K562 (cell line): ENCODE measurements at places on chromosomes 3 and 15. TPM values are rescaled to one million over a fixed set of nuclear protein-coding genes. Genes with fewer than 3 reads are reported as not detected.

DNA sequence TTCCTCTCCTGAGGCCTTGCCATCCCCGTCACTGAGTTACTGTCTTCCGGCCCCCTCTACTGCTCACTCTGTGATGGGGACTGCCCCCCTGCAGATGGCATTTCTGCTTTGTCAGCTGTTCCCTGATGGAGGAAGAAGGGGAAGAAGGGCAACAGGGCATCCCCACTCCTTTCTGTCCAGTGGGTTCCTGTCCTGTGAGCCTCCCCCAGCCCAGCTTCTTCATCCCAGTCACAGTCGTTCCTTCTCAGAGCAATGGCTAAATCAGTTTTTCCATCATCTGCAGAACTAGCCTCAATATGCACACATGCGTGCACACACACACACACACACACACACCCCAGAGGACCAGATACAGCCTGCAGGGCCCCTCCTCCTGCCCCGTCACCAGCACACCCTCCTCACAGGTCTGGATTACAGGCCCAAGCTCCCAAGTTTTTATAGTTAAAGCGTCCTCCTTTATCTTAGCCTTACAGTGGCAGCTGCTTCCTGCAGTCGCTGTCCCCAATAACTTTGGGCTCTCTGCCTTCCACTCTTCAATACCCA lies 21.4 kb downstream of the ALDH1L1 start:
- no peak for DNase-seq
- peaks cover 5% of the 10 kb centered on the region for H3K4me1 ChIP-seq
- H3K4me3 ChIP-seq: no peak overlapping the region
- no peak overlapping the region for H3K27ac ChIP-seq

DNA sequence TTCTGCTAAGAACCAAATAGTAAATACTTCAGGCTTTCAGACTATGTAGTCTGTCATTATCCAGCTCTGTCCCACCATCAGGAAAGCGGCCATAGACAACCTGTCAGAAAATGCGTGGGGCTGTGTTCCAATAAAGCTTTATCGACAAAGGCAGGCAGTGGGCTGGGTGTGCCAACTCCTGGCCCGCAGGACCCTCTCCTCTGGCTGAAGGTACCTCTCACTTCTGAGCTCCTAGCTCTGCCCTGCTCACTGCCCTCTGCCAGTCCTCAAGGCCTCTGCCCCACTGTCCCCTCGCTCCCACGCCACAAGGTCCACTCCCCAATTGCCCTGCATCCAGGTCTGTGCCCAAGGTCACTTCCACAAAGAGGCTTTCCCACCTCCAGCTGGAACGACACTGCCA lies 20.0 kb downstream of the SSUH2 start:
- no peak for DNase-seq
- peaks cover 11% of the 10 kb centered on the region; the same call in 2 of the 3 replicates for H3K4me1 ChIP-seq
- no peak overlapping the region for H3K27ac ChIP-seq
- H3K4me3 ChIP-seq: no peak overlapping the region
- H3K27me3 ChIP-seq: no peaks in the 10 kb centered on the region
- H3K36me3 ChIP-seq: no peaks in the 10 kb centered on the region

DNA sequence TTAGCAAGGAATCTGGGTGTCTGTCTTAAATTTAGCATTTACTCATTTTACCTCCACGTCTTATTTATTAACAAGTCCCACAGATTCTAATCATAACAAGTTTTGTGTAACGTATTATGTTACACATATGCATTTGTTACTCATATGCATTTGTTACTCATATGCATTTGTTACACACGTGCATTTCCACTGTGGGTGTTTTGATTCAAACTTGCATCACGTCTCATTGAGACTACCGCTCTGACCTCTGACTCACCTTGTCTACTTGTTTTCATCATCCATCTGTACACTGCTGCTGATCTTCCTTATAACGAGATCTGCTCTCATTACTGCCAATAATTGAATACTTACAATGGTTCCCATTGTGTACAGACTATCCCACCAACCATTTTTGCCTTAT lies 1141.4 kb downstream of the TBL1XR1 start:
- H3K36me3 ChIP-seq: no peaks in the 10 kb centered on the region
- no peaks in the 10 kb centered on the region for H3K27me3 ChIP-seq
- H3K4me3 ChIP-seq: no peak overlapping the region
- H3K4me1 ChIP-seq: no peaks in the 10 kb centered on the region
- no peak overlapping the region for H3K27ac ChIP-seq

DNA sequence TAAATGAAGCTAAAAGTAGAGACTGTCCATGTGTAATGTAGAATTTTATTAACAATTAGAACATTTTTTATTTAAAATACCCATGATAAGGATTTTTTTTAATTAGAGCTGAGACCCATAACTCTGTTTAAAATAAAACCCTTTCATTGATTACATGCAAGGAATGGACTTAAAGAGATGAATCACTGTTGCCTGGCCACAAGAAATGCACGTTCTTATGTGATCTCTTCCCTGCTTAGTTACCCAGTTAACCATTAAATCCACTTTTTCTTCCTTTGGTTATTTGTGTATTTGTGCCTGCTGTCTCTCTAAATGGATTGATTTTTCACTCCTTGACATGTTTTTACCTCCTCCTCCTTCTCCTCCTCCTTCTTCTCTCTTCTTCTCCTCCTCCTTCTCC lies 83.3 kb upstream of the SLITRK3 start:
- H3K27me3 ChIP-seq: no peaks in the 10 kb centered on the region
- DNase-seq: no peak
- H3K36me3 ChIP-seq: no peaks in the 10 kb centered on the region
- no peak overlapping the region for H3K4me3 ChIP-seq

DNA sequence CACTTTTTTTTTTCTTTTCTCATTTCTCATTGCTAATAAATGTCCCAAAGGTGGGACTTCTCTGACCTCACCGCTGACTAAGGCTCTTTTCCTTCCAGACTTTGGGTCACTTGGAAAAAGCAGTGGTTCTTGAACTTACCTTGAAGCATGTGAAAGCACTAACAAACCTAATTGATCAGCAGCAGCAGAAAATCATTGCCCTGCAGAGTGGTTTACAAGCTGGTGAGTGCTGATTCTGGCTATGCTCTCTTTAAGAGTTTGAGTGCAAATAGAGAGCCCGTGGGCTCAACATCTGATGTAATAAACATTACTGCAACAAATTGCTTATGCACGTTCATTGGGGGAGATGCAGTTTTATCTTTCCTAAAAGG lies 2.0 kb downstream of the BHLHE40 start:
- peaks cover 52% of the 10 kb centered on the region for H3K36me3 ChIP-seq
- DNase-seq: no peak
- no peaks in the 10 kb centered on the region for H3K27me3 ChIP-seq
- H3K27ac ChIP-seq: peak overlapping the region; percentile 78
- peaks cover 51% of the 10 kb centered on the region for H3K4me1 ChIP-seq

- no peak overlapping the region for H3K4me3 ChIP-seq
- no peak for DNase-seq
- no peaks in the 10 kb centered on the region for H3K36me3 ChIP-seq
- peaks cover 5% of the 10 kb centered on the region; the same call in 1 of the 2 replicates for H3K4me1 ChIP-seq
- H3K27me3 ChIP-seq: no peaks in the 10 kb centered on the region
- H3K27ac ChIP-seq: no peak overlapping the region
These were observed 91.8 kb downstream of the DNAJB8 start for GRCh38 chr3:128374746-128375445.

GRCh38 chr3:129014148-129014547 lies 13.0 kb downstream of the EFCC1 start:
- no peak overlapping the region for H3K27ac ChIP-seq
- H3K4me1 ChIP-seq: peaks cover 36% of the 10 kb centered on the region
- no peak overlapping the region for H3K4me3 ChIP-seq
- no peak for DNase-seq
- H3K27me3 ChIP-seq: no peaks in the 10 kb centered on the region

- no peak overlapping the region for H3K4me3 ChIP-seq
- H3K27ac ChIP-seq: no peak overlapping the region
- DNase-seq: no peak
- H3K27me3 ChIP-seq: no peaks in the 10 kb centered on the region
- H3K36me3 ChIP-seq: no peaks in the 10 kb centered on the region
- no peaks in the 10 kb centered on the region for H3K4me1 ChIP-seq
These were observed 119.6 kb downstream of the ABI3BP start for GRCh38 chr3:100873611-100874010.

GRCh38 chr3:145188079-145188770 lies 972.8 kb downstream of the PLOD2 start:
- DNase-seq: no peak
- no peaks in the 10 kb centered on the region for H3K4me1 ChIP-seq
- no peaks in the 10 kb centered on the region for H3K27me3 ChIP-seq
- no peak overlapping the region for H3K27ac ChIP-seq

DNA sequence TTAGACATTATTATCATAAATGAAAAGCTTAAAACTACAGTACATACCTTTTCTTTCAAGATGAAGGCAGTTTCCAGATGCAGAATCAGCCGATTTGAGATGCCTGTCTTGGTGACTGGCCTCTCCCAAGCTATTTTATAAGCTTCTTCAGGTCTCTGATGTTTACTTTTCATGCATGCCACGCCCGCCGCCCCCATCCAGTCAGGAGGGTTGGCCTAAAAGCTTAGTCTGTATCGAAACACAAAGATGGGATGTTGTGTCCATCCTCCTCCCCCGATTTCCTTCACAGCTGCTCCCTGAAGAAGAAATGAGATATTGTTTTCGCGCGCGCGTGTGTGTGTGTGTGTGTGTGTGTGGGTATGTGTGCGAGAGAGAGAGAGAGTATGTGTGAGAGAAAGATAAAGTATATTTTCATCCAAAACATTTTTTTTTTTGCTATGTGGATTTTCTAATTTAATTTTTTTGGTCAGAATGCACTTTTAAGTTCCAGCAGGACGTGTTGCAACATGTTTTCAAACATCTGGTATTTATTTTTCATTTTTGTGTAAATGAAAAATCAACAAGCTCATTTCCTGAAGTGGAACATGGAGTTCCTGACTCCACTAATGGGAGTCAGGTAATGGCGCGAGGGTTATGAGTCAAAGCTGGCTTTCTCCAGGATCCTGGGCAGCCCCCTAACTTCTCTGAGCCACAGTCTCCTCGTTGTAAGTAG lies at the start of gene APOD:
Gene APOD, minus strand, starts transcription at position 110 of the 712 bp plus-strand sequence. CDS start 4,479 bp downstream, outside the sequence.
- H3K36me3 ChIP-seq: no peaks in the 10 kb centered on the region
- peaks cover under 1% of the 10 kb centered on the region; the same call in 1 of the 2 replicates for H3K4me1 ChIP-seq
- H3K4me3 ChIP-seq: no peak within 1 kb of the TSS
- H3K27me3 ChIP-seq: peaks cover 13% of the 10 kb centered on the region; the same call in 1 of the 3 replicates
- peak within 1 kb of the TSS; percentile 65; the same call in 1 of the 3 replicates for H3K27ac ChIP-seq

- H3K36me3 ChIP-seq: peaks cover 2% of the 10 kb centered on the region; the same call in 2 of the 3 replicates
- H3K4me1 ChIP-seq: no peaks in the 10 kb centered on the region
- H3K4me3 ChIP-seq: no peak overlapping the region
- no peak for DNase-seq
These were observed 49.8 kb downstream of the SGO1 start for GRCh38 chr3:20136231-20136630.

- no peak overlapping the region for H3K4me3 ChIP-seq
- no peaks in the 10 kb centered on the region for H3K4me1 ChIP-seq
- H3K36me3 ChIP-seq: no peaks in the 10 kb centered on the region
- no peak overlapping the region for H3K27ac ChIP-seq
These were observed 186.9 kb downstream of the PDZRN3 start for GRCh38 chr3:73437828-73438227.

DNA sequence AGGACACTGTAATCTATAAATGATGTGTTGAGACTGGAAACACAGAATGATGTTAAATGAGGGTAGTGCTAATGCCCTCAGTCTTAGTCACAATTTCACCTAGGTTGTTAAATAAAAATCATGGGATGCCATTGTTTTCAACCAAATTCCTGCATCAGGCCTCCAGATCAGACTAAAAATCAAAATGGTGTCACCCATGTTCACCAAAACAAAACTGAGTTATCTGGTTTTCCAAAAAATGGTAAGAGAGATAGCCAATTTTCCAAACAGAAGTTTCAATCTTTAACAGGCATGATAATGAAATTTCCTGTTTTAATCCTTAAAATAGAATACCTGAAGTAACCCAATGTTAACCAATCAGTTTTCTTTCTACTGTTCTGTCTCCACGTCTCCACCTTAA lies 2.2 kb upstream of the PIAS1 start:
- H3K36me3 ChIP-seq: no peaks in the 10 kb centered on the region
- H3K27me3 ChIP-seq: no peaks in the 10 kb centered on the region
- no peak for DNase-seq
- H3K4me1 ChIP-seq: peaks cover 14% of the 10 kb centered on the region; the same call in 2 of the 3 replicates
- no peak overlapping the region for H3K27ac ChIP-seq
- no peak overlapping the region for H3K4me3 ChIP-seq

DNA sequence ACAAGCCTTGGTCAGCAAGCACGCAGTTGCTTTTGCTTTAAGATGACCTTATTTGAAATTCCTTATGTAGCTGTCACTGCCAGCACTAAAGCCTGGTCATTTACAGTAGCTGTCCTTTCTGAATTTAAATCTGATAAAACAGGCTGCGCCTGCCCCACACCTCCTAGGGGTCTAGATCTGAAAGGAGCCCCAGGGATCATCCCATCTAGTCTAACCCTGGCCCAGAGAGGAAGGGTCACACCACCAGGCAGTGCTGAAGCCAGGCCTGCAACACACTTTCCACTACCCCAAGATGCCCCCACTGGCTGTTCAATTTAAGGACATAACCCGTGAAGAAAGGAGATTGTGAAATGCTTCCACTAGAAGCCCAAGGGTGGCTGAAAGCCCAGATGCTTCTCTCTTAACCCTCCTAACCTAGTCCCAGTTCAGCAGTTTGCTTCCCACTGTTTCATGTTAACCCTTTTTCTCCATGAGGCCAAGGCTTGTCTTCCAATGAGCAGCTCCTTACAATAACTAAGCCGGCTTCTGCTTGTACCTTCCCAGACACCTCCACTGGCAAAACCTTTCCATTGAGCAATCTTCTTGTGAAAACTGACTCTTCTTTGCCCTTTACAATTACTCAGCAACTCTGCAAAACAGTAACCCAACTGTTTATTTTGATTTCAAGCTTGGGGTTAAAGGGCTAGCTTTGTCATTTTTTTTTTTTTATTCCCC lies 198.9 kb upstream of the LPP start:
- H3K36me3 ChIP-seq: no peaks in the 10 kb centered on the region
- DNase-seq: no peak
- no peak overlapping the region for H3K4me3 ChIP-seq
- H3K4me1 ChIP-seq: no peaks in the 10 kb centered on the region
- H3K27me3 ChIP-seq: peaks cover 4% of the 10 kb centered on the region; the same call in 1 of the 2 replicates
- no peak overlapping the region for H3K27ac ChIP-seq

GRCh38 chr15:76996526-76997401 lies 1.8 kb downstream of the PSTPIP1 start:
- H3K36me3 ChIP-seq: no peaks in the 10 kb centered on the region
- no peak overlapping the region for H3K27ac ChIP-seq
- no peak overlapping the region for H3K4me3 ChIP-seq
- DNase-seq: no peak
- peaks cover 12% of the 10 kb centered on the region; the same call in 1 of the 2 replicates for H3K4me1 ChIP-seq

- no peaks in the 10 kb centered on the region for H3K27me3 ChIP-seq
- no peak overlapping the region for H3K27ac ChIP-seq
- peaks cover 13% of the 10 kb centered on the region; the same call in 2 of the 3 replicates for H3K4me1 ChIP-seq
- DNase-seq: no peak
These were observed 36.7 kb downstream of the FLNB start for GRCh38 chr3:58044691-58045483.

- no peak for DNase-seq
- no peak overlapping the region for H3K4me3 ChIP-seq
- no peaks in the 10 kb centered on the region for H3K36me3 ChIP-seq
- H3K27ac ChIP-seq: no peak overlapping the region
These were observed 29.2 kb downstream of the STT3B start for GRCh38 chr3:31561891-31562290.

Gene PPP2R3A
- polyA plus RNA-seq: 0.11 and 0.23 TPM in 2 replicates

Gene ROBO2
- 0.97 and 1.1 TPM in 2 replicates for polyA plus RNA-seq

Gene CFAP92
- polyA plus RNA-seq: 0.23 and 0.36 TPM in 2 replicates

Gene CLSTN2
- not detected in 2 replicates for polyA plus RNA-seq

Gene NEK10
- not detected in 2 replicates for polyA plus RNA-seq

Gene HTR3E
- polyA plus RNA-seq: not detected in 2 replicates

Gene HERC2
- 51.0 and 54.2 TPM in 2 replicates for polyA plus RNA-seq

Gene CASR
- polyA plus RNA-seq: not detected in 2 replicates

Gene ZMYND10
- polyA plus RNA-seq: 0.88 TPM in 2 replicates

Gene CMTM6
- 19.5 and 21.8 TPM in 2 replicates for polyA plus RNA-seq

Gene CADPS
- not detected in 2 replicates for polyA plus RNA-seq
